ENCODE measurements at places on chromosomes 6 and 20.
A peak's percentile ranks its signal among the peaks of the same experiment; 100 is the strongest.

- peak; percentile 6 for DNase-seq
Observed at GRCh38 chr6:36386495-36387439, 702 bp downstream of the ETV7 start.

DNA sequence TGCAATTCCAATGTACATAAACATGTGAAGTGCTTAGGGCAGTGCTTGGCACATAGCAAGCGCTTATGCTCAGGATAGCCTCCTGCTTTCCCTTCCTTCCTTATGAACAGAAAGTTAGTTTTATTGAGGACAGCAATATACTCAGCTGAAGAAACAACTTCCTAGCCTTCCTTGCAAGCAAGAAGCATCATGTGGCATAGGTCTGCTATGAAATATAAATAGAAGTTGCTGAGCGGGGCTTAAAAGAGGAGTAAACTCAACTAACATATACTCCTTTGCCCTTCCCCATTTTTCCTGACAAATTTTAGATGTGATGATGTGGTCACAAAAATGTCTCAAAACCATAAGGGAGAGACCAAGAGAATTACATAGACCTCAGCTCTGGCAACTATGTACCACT is 98.9 kb downstream of the KIF16B start:
- DNase-seq = no peak

- DNase-seq = no peak
Observed at GRCh38 chr20:48800177-48800576, 27.6 kb downstream of the PREX1 start.

DNA sequence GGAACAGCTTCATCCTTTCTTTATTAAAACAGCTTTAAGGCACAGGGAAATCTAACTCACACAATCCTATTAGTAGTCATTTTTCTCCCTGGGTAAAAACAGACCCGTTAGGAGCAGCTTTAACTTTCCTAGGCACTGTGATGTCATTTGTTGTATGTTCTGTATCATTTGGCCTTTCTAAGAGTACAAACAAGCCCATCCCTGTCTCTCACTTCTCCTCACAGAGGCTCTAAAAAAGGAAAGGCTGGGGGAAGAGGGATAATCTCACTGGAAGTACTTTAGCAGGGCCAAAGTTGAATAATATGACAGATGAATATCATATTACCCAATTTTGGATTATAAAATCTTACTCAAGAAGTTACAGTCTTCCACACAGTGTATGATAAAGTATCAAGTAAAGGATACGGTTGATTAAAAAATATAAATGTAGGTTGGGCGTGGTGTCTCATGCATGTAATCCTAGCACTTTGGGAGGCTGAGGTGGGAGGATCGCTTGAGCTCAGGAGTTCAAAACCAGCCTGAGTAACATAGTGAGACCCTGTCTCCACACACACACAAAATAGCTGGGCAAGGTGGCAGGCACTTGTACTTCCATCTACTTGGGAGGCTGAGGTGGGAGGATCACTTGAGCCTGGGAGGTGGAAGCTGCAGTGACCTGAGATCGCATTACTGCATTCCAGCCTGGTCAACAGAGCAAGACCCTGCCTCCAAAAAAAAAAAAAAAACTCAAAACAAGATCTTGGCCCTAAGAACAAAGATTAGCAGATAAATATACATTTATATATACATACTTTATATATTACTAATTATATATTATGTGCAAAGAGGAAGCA is 7.9 kb downstream of the NUDT3 start:
- DNase-seq = no peak

DNA sequence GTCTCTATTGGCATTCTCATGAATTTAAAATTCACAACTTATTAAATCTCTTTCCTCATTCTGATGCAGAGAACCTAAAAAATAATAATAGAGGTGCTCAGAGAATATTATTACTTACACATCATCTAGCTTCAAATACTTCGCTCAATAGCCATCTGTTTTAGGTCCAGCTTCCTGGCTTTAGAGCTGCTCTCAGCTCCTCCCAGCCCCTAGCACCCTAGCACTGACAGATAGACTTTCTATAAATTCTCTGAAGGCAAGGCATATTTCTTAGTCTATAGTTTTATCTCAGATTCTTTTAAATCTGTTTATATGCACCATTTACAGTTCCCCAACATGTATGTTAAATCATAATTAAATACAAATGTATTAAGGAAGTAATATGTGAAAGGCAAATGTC is 281.3 kb downstream of the PTPRK start:
- no peak for DNase-seq
